Muscle of back (tissue), 13 donors: ENCODE measurements at places on chromosomes 6 and 20. TPM values are rescaled to one million over a fixed set of nuclear protein-coding genes. Genes with fewer than 3 reads are reported as not detected.

The CGA gene
- polyA plus RNA-seq: 2.2 TPM

The IL20RA gene
- 34.0 TPM for polyA plus RNA-seq

The WFDC12 gene
- not detected for polyA plus RNA-seq

The DDAH2 gene
- polyA plus RNA-seq: 104 TPM

The RCAN2 gene
- 6.6 TPM for polyA plus RNA-seq

The WDR27 gene
- polyA plus RNA-seq: 39.7 TPM

The HSP90AB1 gene
- polyA plus RNA-seq: 924 TPM

The GMDS gene
- polyA plus RNA-seq: 11.7 TPM

The SYNGAP1 gene
- 16.6 TPM for polyA plus RNA-seq

The POPDC3 gene
- polyA plus RNA-seq: 61.7 TPM

The KCNS1 gene
- 0.05 TPM for polyA plus RNA-seq

The ULBP2 gene
- polyA plus RNA-seq: 0.60 TPM

The ELOVL4 gene
- 3.2 TPM for polyA plus RNA-seq

The DPPA5 gene
- polyA plus RNA-seq: not detected

The PDE10A gene
- 12.8 TPM for polyA plus RNA-seq

The KIAA1755 gene
- polyA plus RNA-seq: 6.6 TPM

The PNPLA1 gene
- polyA plus RNA-seq: 1.7 TPM

The FAM162B gene
- 6.3 TPM for polyA plus RNA-seq

The PGM3 gene
- 31.2 TPM for polyA plus RNA-seq

The SNAI1 gene
- 9.3 TPM for polyA plus RNA-seq

The NKX2-2 gene
- polyA plus RNA-seq: 0.12 TPM

The IL17A gene
- not detected for polyA plus RNA-seq

The TMEM170B gene
- polyA plus RNA-seq: 5.5 TPM

The EDN3 gene
- 15.7 TPM for polyA plus RNA-seq

The PTCRA gene
- not detected for polyA plus RNA-seq

The KHDC1L gene
- polyA plus RNA-seq: not detected

The MSH5 gene
- 21.5 TPM for polyA plus RNA-seq

The HRH3 gene
- polyA plus RNA-seq: 0.91 TPM

The PHIP gene
- 25.9 TPM for polyA plus RNA-seq

The HLA-DRA gene
- polyA plus RNA-seq: 24.9 TPM

The VGLL2 gene
- polyA plus RNA-seq: 98.0 TPM

The PI16 gene
- 42.4 TPM for polyA plus RNA-seq

The FAM8A1 gene
- polyA plus RNA-seq: 28.5 TPM

The HAO1 gene
- not detected for polyA plus RNA-seq

The BPIFB4 gene
- polyA plus RNA-seq: not detected

The RAMACL gene
- polyA plus RNA-seq: 0.15 TPM

The KCNK15 gene
- 0.28 TPM for polyA plus RNA-seq

The SLC22A2 gene
- 0.20 TPM for polyA plus RNA-seq

The MAS1 gene
- 0.23 TPM for polyA plus RNA-seq

The FOXQ1 gene
- 0.86 TPM for polyA plus RNA-seq

The TNF gene
- 0.20 TPM for polyA plus RNA-seq

The RNF39 gene
- 0.76 TPM for polyA plus RNA-seq

The CFAP206 gene
- not detected for polyA plus RNA-seq

The CST3 gene
- polyA plus RNA-seq: 130 TPM

The EPHA7 gene
- polyA plus RNA-seq: 11.1 TPM

The DSP gene
- polyA plus RNA-seq: 3.2 TPM

The COL11A2 gene
- 69.6 TPM for polyA plus RNA-seq
